Activated naive CD4-positive, alpha-beta T cell treated with anti-CD3 and anti-CD28 coated beads, Interleukin-2, amount 50 U/mL, for 72 hours (primary cell): ENCODE measurements at places on chromosomes 16 and 17. TPM values are rescaled to one million over a fixed set of nuclear protein-coding genes. Genes with fewer than 3 reads are reported as not detected.

The MMP15 gene
- 0.07 TPM for total RNA-seq

The MYH1 gene
- total RNA-seq: not detected

GRCh38 chr17:14672830-14673229 is 371.9 kb downstream of the HS3ST3B1 start:
- no peak for DNase-seq

DNA sequence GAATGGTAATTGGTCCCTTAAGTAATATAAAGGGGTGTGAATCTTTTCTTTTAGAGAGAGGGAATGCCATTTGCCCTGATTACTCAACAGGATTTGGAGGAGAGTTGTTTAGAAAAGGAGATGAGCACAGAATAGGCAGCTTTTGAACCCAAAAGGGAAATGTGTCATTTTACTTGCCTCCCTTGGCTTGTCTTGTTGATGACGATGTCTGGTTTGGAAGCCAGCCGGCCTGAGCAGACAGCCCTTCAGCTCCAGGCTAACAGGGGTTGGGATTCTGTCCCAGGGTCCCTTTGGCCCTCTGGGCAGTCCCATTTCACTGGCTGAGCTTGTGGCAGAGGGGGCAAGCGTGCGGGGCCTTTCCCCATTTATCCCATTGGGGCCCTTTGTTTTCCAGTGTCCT is 22.3 kb upstream of the PRKAR1A start:
- no peak for DNase-seq

DNA sequence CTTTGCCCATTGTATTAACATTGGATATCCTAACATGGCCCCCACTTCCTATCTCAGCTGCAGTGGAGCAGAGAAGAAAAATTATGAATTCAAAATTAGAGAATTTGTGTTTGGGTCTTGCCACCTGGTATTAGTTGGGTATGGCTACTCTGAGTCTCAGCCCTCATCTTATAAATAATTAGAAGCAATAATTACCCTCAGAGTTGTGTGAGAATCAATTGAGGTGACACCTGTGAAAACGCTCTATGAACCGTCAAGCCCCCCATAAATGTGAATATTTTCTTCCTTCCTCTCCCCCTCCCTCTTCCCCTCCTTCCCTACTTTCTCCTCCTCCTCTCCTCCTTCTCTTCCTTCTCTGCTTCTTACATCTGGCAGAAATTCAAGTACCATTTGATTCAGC is 8.9 kb upstream of the TOB1 start:
- no peak for DNase-seq

The ICAM2 gene
- total RNA-seq: 21.9 TPM

DNA sequence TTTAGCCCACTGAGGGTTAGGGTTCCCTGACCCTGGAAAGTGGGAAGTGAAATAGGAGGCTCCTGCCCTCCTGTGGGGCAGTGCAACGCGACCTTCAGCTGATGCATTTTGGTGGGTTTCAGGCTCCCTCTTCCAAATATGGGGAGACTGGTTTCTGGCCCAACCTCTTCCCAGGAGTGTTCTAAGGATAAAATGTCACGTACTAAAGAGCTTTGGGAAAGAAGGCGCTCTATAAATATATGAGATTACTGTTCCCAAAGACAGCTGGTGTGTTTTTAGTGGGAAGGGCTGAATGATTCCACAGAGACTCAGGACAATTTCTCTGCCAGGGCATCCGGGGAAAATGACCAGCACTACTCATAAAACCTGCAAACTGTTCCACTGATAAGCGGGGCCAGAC is 9.8 kb downstream of the SLC35B1 start:
- no peak for DNase-seq

DNA sequence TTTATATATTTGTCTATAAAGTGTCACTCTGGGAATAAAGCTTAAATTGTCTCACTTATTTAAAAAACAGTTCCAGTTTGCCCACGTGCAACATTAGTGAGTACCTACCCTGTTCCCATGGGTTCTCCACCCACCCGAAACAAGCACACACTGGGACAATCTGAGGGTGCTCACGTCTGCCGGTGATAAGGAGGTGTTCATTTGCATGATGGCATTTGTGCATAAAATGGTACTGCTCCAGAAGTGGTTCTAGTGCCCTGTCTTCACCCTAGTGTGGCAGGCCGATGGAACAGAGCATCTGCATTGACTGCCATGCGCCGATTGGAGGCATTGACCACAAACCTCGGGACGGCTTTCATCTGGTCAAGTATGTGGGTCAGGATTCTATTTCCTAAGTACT is 35.6 kb upstream of the ENDOV start:
- DNase-seq: peak; percentile 13

The TP53TG3F gene
- not detected for total RNA-seq
